Stimulated activated CD8-positive, alpha-beta memory T cell treated with anti-CD3 and anti-CD28 coated beads, Interleukin-4, amount 100 ng/mL, for 4 hours (primary cell): ENCODE measurements at places on chromosomes 16 and 17.

- DNase-seq, result no peak
Measured at GRCh38 chr16:26857371-26857770, 209.4 kb upstream of the C16orf82 start.

GRCh38 chr17:1183171-1183873 lies 3.5 kb upstream of the ABR start:
- DNase-seq, result no peak

DNA sequence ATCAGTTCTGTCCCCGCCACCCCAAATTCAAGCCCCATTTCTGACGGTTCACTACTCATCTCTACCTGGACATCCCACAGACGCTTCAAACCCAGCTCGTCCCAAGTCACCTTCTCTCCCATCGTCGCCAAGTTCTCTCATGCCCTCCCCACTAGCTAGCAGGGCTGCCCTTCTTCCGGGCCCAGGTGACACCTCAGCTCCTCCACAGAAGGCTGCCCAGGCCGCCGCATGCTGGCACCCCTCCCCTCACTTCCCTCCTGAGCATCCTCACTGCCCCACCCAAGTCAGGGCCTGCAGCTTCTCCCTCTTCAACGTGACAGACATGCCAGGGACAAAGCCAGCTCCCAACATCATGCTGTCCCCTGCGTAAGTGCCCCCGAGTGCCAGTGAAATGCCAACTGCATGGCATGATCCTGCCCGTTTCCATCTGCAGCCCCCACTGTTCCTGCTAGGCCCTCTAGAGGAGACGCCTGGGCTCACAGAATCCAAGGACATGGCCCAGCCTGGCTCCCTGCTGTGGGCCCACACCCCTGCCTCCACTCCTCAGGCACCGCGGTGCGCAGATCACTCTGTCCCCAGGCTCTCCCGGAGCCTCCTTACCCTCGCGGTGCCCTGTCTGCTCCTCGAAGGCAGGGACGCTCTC lies 5.9 kb downstream of the CYB561 start:
- no peak for DNase-seq

GRCh38 chr17:80212962-80213642 lies 7.0 kb downstream of the SGSH start:
- no peak for DNase-seq

DNA sequence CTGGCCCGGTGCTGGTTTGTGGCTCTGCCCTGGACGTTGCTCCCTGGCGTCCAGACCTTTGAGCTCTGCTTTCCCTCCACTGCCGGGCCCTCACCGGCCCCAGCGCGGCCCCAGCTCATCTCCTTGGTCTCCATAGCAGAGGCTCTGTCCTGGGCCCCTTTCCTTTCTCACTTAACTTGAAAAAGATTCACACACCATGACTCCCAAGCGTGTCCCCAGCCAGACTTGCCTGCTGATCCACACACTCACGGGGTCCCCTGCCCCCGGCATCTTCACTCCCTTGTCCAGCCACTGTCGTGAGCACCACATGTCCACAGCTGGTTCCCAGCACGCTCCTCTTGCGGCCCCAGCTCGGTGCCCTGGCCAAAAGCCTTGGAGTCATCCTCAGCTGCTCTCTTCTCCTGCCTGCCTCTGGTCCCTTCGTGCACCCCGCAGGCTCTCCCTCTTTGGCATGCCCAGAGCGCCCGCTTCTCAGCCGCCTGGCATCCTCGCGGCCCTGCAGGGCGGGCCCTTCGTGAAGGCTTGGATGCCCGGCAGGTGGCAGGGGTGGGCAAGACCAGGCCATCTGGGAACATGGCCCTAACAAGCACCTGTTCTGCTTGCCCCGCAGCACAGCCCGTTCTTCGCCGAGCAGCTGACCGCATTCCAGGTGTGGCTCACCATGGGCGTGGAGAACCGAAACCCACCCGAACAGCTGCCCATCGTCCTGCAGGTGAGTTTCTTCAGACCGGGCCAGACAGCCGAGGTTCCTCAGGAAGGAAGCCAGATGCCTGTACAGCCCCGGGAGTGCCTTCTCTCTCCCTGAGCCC lies 145.6 kb upstream of the CHMP6 start:
- no peak for DNase-seq

DNA sequence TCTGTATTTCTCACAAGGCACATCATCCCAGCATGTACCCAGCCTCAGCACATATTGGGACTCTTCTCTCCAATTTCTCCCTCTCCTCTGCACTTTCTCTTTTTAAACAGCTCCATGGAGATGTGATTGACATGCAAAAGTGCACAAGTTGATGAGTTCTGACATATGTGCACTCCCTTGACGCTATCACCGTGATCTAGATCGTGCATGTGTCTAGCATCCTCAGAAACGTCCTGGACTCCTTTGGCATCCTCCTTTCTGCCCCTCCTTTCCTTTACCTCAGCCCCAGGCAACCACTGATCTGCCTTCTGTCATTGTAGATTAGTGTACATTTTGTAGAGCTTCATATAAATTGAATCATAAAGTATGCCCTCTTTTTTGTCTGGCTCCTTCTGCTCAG lies 108.0 kb upstream of the HSBP1 start:
- no peak for DNase-seq

GRCh38 chr16:20242568-20243255 lies 84.6 kb downstream of the GP2 start:
- no peak for DNase-seq

- DNase-seq, result no peak
Measured at GRCh38 chr17:3602499-3602898, 6.7 kb downstream of the TRPV1 start.

- DNase-seq, result no peak
Measured at GRCh38 chr17:66682283-66682682, 152.6 kb upstream of the CACNG5 start.

- no peak for DNase-seq
Measured at GRCh38 chr17:72134608-72135394, 14.0 kb downstream of the SOX9 start.

DNA sequence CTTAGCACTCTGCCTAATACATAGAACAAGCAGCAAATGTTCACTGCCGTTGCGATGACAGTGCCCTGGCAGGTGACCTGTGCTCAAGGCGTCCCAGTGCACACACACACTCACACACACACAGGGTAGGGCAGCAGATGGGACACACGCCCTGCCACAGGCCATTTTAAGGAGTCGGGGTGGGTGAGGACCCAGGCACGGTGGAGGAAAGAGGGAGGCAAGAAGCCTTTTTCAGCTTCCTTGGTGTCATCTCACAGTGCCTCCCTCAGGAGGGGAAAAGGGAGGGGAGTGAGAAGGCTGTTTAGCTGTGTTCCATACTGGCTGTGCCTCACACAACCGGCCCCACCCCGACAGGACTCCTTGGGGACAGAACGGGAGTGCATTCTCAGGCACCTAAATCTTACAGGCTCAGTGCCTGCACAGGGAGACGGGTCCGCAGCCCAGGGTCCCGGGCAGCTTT lies 1.5 kb downstream of the PITPNM3 start:
- no peak for DNase-seq

DNA sequence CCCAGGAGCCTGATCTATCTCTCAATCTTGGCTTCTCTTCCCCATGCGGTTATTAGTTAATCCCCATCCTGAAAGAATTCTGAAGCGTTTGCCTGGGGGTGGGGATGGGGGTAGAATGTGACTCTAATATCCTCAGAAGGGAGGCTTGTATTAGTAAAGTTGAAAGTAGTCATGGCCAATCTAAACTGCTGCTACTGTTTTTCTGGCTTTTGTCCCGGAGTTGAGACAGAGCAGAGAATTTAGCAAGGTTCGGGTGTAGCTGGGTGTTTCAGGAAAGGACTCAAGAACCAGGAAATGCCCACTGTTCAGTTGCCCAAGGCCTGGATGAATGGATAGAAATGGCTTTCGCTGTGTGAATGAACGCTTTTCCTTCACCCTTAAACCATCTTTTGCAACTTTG lies 17.6 kb upstream of the ITGAM start:
- DNase-seq, result no peak

- DNase-seq, result no peak
Measured at GRCh38 chr16:1989209-1990100, at the start of gene SYNGR3. Gene SYNGR3 (plus strand): TSS chr16:1989970. CDS start chr16:1990103, 133 bp downstream.

GRCh38 chr16:27820646-27821345 lies 242.7 kb downstream of the GSG1L start:
- DNase-seq, result no peak

DNA sequence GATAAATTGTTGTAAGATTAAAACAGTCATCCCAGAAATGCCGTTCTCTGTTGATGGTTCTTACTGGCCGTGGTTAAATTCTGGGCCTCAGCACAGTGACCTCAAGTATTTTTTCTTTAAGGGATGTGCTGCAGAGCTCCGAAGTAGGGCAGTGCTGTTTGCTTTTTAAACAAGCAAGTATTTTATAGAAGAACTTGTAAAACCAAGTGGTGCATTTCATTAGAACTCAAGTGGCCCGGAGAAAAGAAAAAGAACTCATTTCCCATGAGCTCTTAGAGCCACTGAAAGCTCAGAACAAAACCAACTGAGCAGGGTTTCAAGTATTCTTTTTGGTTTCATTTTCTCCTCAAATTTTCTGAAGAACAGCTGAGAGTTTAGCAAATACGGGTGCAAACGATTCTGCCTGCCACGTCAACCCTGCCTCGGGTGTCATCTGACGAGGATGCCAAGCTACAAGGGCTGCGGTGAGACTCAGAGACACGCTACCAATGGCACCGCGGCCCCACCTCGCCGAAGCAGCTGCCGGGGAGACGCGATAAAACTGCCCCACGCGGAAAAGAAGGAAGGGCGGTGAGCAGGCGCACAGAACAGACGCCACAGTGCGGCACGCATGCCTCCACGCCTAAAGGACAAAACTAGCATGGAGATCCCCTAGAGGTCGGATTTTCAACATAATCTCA lies 6.3 kb downstream of the LMF1 start:
- no peak for DNase-seq

DNA sequence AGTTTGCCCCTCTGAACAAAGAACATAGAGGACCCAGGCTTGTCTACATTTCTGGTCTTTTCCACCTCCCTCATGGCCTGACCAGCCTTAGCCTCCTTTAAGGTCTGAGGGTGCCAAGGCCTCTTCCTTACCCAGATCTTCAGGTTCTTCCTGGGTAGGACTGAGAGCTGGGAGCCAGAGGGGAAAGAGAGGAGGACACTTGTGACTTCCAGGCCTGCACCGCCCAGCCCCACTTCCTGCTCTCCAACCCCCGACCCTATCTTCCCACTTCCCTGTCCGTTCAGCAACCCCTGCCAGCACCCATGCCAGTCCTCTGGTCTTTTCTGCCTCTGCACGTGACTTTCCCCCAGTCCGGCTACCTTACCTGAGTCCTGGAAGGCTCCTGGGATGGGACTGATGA lies 534 bp downstream of the PRSS36 start:
- DNase-seq, result no peak

- no peak for DNase-seq
Measured at GRCh38 chr16:48526058-48526957, 83.7 kb downstream of the N4BP1 start.

GRCh38 chr17:75059369-75060345 lies 12.6 kb downstream of the KCTD2 start:
- DNase-seq, result no peak

DNA sequence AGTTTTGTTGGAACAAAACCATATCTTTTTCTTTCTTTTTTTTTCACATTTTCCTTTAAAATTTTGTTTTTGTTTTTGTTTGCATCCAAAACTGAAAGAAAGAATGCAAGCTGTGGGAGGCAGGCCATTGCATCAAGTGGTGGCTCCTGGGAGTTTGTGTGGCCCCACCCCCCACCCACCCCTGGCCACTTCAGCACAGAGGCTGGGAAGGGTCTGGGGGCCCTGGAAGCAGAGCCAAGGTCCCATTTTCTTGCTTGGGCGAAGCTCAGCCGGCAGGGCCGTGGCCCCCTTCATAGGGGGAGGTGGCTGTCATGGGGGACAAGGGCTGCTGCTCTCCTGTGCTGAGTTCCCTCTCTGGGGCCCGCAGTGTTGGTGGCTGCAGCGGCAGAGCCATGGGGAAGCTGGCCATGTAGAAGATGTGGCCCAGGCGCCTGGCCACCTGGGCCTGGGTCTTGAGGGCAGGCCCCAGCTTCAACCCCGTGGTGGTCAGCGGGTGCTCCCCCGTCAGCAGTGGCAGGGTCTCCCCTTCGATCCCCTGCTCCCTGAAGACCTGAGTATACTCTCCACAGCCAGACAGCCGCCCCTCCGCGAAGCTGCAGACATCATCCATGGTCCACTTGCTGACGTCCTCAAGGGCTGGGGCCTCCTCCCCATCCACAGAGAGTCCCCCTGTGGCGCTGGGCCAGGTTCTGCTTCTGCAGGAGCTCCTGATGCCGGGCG lies 19.8 kb downstream of the PAFAH1B1 start:
- no peak for DNase-seq

DNA sequence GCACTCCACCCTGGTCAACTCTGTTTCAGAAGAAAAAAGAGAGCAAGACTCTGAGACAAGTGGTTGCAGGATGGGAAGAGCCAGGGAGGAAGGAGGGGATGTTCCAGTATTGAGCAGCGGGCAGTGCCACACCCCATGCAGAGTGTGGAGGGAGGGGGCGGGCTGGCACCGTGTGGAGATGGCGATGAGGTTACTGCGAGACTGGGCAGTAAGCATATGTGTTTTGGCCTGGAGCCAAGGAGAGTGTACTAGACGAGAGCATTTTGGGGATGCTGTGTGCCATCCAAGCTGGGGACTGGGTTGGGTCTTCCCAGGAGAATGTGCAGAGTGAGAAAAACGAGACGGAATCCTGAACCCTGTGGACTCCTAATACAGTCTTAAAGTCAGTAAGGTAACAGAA lies 3.4 kb downstream of the TBC1D24 start:
- DNase-seq, result no peak

DNA sequence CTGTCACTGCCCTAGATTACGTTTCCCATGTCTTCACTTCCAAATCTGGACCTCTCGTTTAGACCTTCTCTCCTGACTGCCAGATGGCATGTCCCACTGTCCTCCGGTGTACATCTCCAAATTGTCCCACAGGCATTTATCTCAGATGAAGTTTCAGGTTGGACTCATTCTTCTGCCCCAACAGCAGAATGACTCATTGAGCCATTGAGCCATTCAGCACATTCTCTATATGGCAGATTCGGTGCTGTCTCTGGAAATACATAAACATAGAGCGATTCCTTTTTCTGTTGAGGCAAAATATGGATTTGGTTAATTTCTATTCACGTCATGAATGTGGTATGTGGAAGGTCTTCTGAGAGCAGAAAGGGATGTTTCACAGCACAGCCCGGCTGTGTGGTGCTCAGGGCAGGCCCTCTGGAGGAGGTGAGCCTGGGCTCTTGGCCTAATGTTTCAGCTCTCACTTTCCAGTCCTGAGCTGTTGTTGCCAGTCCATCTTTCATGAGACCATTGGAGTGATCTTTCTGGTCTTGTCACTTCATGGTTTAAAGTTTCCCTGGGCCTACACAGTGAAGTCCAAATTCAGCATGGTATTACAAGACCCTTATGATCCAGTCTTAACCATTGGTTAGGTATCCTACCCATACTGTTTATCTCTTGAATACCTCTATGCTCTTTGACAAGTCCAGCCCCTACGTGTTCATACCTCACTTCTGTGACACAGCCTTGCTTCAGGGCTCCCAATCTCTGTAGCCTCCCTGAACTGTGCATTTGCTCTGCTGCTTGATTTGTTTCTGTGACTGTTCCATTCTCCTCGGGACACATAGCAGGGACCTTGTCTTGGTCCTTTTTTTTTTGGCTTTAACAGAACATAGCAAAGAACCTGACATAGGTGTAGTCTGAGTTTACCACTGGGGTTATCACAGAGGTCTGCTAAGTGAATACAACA lies 15.9 kb downstream of the HAPSTR1 start:
- no peak for DNase-seq

- DNase-seq, result no peak
Measured at GRCh38 chr17:42474276-42474675, 15.6 kb downstream of the ATP6V0A1 start.
